ENCODE measurements at places on chromosomes 12 and 14.

DNA sequence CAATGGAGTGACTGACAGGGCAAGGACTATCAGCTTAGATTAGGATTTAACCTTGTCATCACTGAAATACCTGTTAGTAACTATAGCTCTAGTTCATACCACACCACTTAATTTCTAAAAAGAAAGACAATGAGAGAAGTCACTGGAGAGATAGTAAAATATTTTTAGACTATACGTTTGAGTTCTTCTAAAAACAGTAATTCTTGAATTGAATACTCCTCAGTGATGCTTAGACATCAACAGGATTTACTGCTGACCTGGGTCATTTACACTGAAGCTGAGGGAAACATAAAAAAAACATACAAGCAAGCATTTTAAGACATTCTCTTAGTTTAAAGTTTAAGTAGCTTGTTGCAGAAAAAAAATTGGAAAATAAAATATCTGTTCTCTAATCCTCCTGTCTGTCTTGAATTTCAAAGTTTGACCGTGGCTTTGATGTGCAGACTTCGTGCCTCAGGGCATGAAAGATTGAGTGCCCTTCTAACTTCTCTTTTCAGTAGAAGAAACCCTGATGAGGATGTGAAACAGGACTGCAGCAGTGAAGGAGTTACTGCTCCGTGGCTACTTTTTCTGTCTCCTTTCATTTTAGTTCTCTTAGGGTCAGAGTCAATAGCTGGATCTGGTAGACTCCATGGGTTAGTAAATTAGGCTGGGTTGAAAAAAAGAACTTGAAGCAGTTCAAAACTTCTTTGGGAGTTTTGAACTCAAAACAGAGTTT is 172.2 kb downstream of the PTPRO start:
- DNase-seq, result no peak

DNA sequence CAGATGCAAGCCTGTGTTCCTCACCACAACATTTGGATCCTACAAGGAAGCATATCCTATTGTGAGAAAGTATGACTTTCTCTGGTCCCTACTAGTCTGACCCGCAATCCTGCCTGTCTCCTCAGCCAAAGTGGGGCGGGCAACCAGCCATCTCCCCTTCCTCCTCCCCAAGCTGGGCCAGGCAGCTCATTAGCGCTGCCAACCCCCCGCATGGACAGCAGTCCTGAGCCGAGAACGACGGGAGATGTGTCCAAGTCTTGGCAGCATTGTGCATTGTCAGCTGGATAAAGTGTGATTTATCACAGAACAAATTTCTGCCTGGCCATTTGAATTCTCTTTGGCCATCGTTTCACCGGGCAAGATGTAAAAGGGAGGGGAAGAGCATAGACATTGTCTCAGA is 139.4 kb downstream of the SLC15A4 start:
- DNase-seq, result no peak

DNA sequence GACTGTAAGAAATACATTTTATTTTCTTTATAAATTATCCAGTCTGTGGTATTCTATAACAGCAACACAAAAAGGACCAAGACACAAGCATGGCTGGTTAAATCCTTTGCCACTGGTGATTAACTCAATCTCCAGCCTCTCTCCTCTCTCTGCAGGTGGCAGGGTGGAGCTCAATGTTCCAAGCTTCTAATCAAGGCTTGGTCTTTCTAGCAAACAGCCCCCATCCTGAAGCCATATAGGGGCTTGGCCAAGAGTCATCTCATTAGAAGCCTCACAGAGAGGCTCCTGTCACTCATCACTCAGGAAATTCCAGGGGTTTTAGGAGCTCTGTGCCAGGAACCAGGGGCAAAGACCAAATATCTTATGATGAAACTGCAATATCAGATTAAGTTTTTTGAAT is 12.0 kb downstream of the C12orf75 start:
- no peak for DNase-seq

GRCh38 chr14:53354336-53354735 is 201.2 kb upstream of the DDHD1 start:
- no peak for DNase-seq

- no peak for DNase-seq
Measured at GRCh38 chr12:40436564-40436963, 211.8 kb downstream of the LRRK2 start.

DNA sequence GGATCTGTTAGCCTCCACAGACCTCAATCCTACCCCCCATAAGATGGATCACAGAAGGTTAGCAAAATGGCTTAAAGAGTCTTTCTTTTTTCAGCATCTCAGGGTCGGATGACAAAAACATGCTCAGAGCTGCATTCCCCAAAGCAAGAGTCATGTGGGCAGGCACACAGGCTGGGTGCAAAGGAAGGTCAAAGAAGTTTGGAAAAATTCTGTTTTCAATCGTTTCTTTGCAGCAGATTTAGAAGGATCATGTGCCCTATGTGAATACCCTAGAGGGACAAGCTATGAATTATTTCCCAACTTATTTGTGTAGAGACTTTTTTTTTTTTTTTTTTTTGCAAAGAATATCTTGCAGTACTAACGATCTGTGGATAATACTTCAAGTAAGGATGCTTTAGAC is 845.4 kb downstream of the VRK1 start:
- DNase-seq, result no peak

DNA sequence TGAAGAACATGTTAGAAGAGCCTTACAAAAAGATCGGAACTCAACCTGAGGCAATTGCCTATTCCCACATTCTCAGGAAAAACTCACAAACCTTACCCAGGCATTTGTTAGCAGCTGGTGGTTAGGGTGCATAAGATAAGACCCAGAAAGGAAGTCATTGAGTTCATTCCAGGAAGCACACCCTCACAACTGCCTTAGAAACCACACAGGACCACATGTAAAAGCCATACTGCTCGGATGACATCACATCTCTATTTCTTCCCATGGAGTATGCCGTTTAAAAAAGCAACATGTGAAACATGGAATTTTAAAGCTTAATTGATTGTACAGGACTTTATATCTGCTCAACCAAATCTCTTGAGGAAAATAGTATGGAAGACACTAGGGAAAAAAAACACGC is 411.2 kb downstream of the DAD1 start:
- DNase-seq, result no peak

- no peak for DNase-seq
Measured at GRCh38 chr12:97595426-97595831, 132.8 kb downstream of the RMST start.

DNA sequence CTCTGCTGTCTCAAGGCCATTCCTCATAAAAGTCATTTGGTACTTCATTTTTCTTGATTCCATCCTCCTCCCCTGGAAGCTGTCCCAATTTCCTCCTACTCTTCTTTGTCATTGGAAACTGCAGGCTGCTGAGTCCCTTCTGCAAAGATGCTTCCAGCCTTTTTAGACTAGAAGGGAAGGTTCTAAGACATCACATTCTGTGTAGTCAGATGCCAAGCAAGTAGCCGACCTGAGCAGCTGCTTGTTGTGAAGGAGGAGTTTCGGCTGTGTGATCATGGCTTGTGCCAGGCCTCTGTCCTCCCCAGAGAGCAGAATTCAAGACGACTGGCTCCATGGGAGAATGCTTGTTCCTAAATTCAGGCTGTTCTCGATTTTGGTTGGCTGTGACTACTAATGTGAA is 8.7 kb downstream of the RFC5 start:
- no peak for DNase-seq

DNA sequence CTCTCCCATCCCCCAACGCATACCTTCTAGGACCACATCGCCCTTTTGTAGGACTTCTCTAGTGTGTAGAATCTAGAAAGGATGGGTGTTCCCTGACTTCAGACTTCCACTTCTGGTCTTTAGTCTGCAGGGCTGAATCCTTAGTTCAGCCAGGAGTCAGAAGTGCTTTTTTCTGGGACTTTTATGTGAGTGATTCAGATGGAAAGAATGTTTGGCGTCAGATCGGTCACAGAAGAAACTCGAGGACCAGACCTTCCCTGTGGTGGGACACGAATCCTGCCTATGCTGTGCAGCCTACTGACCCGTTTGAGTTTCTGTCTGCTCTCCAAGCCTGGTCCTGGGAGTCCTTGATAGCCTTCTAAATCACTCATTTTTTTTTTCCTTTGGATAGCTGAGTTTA is 165.4 kb upstream of the SSTR1 start:
- no peak for DNase-seq

DNA sequence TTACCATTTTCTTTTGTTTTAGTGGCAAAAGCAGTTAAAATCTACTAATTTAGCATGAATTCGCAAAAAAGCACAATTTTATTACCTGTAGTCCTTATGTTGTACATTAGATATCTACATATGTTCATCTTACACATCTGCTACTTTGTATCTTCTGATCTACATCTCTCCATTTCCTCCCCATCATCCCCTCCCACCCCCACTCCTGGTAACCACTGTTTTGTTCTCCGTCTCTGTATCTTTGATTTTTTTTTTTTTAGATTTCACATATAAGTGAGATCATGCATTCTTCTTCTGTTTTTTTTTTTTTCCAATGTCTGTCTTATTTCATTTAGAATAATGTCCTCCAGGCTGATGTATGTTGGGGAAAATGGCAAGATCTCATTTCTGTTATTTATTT is 922.7 kb downstream of the VRK1 start:
- no peak for DNase-seq

- DNase-seq, result no peak
Measured at GRCh38 chr12:53425515-53426150, 2.0 kb downstream of the AMHR2 start.

DNA sequence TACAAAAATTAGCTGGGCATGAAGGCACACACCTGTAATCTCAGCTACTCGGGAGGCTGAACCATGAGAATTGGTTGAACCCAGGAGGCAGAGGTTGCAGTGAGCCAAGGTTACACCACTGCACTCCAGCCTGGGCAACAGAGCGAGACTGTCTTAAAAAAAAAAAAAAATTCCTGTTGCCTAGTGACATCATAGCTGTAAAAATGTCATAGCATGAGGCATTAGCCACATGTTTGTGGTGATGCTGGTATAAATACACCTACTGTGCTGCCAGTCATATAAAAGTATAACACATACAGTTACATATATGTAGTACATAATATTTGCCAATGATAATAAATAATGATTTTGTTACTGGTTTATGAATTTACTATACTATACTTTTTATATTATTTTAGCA is 22.2 kb downstream of the SLC41A2 start:
- DNase-seq, result no peak

DNA sequence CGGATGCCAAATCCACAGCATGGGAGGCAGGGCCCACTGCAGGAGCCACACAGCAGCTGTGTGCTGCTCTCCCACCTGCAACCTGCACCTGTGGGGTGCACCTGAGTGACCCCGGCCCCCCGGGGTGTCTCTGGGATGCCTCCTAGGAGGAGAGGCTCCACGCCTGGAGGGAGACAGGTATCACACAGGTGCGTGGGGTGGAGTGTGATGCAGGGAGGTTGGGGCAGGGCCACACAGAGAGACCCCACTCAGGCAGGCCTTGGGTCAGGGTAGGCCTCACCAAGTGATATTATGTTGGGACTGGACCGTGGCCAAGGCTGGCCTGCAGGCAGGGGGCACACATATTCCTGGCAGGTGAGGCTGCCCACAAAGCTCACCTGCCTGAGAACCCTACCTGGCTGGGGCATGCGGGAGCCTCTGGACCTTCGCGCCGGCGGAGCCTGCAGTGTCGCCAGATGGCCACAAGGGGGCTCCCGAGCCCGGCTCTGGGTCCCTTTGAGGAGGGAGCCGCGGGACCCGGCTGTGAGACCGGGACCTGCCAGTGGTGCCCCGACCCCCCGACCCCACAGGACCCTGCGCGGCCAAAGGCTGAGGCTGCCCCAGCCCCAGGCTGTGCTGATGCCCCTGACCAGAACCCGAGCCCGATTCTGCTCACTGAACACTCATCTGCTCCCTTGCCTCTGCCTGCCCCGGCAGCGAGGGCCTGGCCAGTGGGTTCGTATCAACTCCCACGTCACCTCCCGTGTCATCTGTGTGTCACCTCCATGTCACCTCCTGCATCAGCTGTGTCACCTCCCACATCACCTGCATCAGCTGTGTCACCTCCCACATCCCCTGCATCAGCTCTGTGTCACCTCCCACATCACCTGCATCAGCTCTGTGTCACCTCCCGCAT is 11.4 kb downstream of the TMEM121 start:
- DNase-seq, result peak; percentile 10

DNA sequence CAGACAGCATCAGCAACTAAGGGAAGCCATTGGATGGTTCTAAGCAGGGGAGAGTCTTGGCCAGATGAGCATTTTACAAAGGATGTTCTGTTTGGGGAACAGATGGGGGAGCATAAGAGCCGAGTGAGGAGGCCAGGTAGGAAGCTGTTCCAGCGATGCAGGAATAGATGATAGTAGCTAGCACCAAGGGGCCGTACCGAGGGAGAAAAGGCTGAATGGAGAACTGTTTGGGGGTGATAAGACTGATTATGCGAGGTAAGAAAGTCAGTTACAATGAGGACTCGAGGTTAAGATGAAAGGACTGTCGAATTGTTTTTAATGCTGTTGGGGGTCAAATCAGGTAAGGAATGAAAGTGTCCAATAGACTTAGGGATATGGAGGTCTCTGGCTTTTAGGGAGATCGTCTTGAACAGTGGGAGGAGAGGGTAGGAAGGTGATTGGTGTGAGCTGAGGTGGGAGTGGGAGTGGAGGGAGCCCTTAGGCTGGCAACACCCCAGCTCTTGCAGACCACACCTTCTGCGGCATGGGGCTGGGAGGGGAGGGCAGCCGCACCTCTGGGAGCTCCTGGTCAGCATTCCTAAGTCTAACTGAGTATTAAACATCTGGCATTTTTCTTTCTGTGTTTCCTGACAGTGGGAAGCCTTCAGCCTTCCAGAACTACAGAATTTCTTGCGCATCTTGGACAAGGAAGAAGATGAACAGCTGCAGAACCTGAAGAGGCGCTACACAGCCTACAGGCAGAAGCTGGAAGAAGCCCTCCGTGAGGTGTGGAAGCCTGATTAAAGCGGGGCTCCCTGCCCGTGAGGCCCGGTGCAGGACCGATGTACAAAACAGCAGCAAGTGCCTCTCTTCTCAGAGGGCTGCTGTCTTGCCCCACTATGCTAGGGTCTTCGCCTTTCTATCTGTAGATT is 64.8 kb downstream of the GNS start:
- no peak for DNase-seq

Data from NCI-H2227 treated with DMSO at 0.1 percent for 48 hours (cell line).